Urinary bladder (tissue), 4 donors: ENCODE measurements at places on chromosomes 6 and 20. TPM values are rescaled to one million over a fixed set of nuclear protein-coding genes. Genes with fewer than 3 reads are reported as not detected.

- DNase-seq = no peak
These were observed 67.3 kb downstream of the PREX1 start for GRCh38 chr20:48760403-48760983.

DNA sequence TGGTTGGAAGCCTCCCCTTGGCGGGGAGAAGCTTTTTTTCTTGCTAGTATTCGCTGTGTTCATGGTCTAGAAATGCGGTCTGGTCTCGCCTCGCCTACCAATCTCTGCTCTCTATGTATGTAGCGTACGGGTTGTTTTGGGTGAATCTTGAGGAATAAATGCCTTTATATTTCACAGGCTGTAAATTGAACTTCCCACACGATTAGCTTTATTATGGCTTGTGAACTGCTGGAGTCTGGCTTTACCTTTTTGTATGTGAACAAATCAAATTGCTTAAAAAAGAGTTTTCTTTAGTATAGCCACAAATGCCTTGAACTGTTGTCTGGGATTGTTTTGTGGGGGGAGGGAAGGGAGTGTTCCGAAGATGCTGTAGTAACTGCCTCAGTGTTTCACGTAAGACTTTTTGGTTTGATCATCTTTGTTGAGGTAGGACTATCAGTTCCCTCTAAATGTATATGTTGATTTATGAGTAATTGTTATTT, 2.2 kb downstream of the INSM1 start:
- no peak for DNase-seq

DNA sequence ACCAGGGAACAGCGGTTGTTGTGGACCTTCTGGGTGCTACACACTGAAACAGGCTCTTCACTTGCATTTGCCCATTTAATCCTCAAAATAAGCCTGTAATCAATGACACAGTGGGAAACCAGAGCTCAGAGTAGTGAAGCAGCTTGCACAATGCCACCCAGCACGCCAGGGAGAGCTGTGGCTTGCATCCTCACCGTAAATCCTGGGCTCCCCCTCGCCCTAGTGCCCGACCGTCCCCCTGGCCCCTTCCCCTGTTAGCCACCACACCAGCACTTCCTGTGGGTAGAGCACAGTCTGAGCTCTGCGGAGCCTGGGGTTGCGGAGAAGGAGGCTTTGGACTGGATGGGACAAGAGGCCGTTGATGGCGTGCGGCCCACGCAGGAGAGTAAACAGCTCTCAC, 14.5 kb downstream of the VSTM2L start:
- DNase-seq = no peak

The FAM83C gene
- polyA plus RNA-seq = 0.18 TPM

GRCh38 chr6:111709615-111710398, 104.1 kb upstream of the TRAF3IP2 start:
- peak; percentile 69 for DNase-seq

The MICB gene
- polyA plus RNA-seq = 1.6 TPM

The PRSS16 gene
- polyA plus RNA-seq = 1.0 TPM

The SNAP25 gene
- 1.6 TPM for polyA plus RNA-seq

- DNase-seq = no peak
These were observed 95.7 kb downstream of the SCP2D1 start for GRCh38 chr20:18909254-18909653.

The SAYSD1 gene
- 12.6 TPM for polyA plus RNA-seq
